Right ventricle myocardium inferior (tissue), 1 donor: ENCODE measurements at places on chromosomes 1 and 21.

DNA sequence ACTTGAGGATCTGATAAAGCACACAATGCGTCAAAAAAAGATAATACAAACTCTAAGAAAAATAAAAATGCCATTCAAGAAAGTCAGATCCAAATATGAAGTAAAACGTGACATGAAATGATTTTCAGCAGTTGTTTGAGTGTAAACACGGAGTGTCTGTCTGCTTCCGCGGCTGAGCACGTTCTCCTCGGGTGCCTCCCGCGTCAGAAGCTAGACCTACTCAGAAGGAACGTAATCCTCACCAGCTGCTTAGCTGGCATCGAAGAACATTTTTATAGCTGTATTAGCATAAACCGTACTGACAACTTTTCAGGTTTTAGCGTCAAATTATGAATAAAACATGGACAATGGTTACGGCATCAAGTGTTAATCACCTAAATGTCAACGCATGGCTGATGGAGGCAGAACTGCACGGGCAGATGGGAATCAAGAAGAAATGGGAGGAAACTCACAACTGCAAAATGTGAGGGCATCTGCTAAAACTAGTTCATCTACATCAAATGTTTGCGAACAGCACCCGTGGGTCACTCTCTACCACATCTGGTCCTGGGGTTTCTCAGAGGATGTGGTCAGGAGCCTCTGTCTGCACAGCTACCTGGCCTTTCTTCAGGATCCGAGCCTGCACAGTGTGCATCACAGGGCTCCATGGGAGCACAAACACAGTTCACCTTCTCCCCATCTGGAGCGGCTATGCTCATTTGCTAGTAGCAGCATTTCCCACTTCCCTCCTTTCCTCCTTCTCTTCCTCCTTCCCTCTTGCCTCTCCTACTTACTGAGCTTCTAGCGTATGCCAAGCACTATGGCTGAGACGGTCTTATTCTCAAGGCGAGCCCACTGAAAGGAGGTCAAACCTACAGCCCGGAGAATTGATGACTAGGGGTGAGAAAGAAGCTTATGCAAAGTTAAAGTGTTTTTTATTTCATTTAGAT, 40.0 kb downstream of the RCAN1 start:
- no peak for DNase-seq

GRCh38 chr1:204307334-204307883, 52.3 kb downstream of the PLEKHA6 start:
- no peak for DNase-seq

GRCh38 chr1:54989473-54989872, 9.0 kb downstream of the TMEM61 start:
- no peak for DNase-seq

GRCh38 chr1:66676613-66677298, 75.5 kb upstream of the DYNLT5 start:
- DNase-seq, result no peak

DNA sequence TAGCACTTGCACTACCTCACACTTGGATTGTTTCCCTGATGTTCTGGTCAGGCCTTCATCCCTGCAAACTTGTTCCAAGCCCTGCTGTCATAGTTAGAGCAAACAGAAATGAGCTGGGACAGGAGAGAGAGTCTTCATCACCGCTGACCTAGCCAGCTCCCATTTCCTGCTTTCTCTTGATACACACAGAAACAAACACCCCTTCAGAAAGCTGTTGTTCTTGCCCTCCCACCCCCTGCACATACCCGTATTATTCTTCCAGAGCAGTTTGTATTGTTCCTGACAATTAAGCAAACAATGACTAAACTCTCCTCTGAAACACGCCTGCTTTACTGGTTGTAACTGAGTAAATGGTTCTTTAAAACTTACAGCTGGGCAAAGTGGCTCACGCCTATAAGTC, 2.9 kb upstream of the SYT2 start:
- no peak for DNase-seq

- DNase-seq, result no peak
Observed at GRCh38 chr21:32256251-32256650, 22.6 kb downstream of the MIS18A start.

GRCh38 chr1:212479188-212479587, 46.5 kb downstream of the NENF start:
- no peak for DNase-seq

DNA sequence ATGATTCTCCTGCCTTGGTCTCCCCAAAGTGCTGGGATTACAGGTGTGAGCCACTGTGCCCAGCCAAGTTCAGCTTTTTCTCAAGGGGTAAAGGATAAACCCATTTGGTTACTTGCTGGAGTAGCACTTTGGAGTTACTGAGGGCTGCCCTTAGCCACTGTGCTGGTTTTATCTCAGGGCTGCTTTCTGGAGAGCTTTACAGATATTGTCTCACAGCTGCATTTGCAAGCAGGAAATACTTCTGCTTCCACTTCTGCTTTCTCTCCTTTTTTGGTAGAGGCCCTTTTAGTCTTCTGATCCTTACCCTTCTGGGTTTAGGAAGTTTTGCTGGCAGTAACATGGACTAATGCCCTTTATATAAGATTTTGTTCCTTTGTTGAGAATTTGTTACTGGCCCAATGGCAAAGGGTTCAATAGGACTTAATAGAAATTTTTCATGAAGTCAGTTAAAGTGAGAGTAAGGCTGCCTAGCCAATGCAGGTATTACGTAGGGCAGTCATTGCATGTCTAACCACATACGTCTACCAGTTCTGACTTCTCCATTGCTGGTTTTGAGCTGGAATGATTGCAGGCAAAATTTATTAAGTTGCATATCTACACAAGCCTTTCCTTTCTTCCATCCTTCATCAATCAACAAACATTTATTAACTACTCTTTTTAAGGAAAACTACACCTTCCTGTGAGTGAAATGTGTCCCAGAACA, 24.4 kb downstream of the CAP1 start:
- no peak for DNase-seq

- no peak for DNase-seq
Observed at GRCh38 chr1:117942293-117942692, 12.8 kb downstream of the WDR3 start.

- DNase-seq, result peak; percentile 77
Observed at GRCh38 chr1:7670334-7671145, 100.6 kb upstream of the VAMP3 start.

DNA sequence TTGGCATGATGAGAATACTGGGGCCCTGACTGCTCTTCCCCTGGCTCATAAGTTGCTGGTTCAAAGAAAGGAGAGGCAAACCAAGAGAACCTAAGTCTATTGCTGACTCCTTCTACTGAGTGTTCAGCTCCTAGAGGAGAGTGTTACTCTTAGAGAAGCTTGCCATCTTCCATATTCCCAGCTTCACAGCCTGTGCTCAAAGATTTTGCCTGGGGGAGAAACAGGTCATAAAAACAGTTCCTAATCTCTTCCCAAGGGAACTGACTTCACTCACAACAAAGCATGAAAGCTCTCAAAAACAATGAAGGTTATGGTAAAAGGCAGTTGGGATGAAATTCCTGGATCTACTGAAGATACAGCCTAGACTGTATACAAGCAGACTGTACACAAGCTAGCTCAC, 37.1 kb downstream of the LRRC40 start:
- no peak for DNase-seq

DNA sequence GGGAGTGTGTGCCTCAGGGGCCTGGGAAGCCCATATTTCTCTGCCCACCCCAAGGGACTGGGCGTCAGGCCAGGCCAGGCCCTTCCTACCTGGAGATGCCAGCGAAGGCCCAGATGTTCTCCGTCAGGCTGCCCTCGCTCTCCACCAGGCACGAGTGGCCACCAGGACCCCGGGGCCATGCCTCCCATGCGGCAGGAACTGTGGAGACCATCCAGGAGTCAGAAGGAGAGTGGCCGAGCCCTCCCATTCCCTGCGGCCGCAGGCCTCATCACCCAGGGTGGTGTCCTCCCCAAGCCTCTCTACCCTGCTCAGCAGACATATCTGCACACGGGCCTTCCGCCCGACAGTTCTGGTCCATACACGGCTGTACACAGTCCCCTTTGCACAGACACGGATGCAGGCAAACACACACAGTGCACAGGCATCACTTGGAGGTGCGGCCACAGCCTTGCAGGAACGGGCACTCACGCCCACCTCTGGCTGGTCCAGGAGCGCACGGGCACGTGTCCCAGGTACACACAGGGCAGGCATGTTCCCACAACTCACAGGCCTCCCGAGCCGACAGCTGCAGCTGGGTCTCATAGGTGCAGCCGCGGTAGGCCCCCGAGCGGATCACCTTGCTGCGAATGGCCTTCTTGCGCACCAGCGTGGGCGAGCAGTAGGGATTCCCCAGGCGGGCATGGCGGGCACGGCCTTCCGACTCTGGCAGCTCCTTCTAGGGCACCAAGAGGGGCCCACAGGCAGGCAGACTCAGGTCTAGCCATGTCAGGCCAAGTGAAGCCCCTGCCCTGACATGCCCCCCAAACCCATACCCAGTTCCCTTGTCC, 5.9 kb upstream of the KIF17 start:
- DNase-seq, result no peak

- DNase-seq, result no peak
Observed at GRCh38 chr1:22562584-22563583, at the start of gene EPHA8. Gene EPHA8, plus strand, starts transcription at chr1:22563489. Its CDS starts 147 bp downstream, at chr1:22563636.

DNA sequence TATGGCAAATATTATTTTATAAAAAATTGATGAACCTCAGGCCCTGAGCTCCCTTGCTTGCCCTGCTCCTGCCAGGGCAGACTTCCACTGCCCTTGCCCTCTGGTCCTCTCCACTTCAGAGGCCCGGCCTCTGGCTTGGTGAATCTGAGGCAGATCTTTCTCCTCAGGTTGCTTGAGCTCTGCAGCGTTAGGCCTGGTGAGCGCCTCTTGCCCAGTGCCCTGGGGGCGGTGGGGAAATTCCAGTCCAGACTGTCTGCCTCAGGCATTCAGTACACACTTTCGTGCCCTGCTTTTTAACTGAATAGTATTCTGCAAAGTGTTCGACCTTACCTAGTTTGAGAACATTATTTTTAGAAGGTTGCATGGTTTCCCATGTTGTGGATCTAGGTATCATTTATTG, 98.2 kb downstream of the PCBP3 start:
- DNase-seq, result no peak

- no peak for DNase-seq
Observed at GRCh38 chr1:19484798-19485361, 459 bp downstream of the CAPZB start.

DNA sequence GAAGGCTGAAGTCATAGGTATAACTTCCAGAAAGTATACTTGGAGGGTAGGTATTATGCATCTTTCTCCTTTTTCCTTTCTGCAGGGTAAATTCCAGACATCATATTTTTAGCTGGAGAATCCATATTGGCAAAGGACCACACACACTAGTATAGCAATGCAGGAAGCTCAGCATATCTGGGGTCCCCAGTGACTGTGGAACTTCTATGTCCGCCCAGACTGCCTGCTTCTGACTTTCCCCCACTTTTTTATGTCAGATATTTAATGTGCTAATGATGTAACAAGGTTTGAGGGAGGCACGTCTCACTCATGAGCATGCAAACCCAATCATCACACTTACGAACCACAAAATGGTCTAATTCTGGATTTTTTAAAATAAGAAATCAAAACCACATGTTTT, 90.4 kb downstream of the BACH1 start:
- DNase-seq, result no peak

GRCh38 chr1:228198977-228199590, 8.8 kb upstream of the OBSCN start:
- DNase-seq, result no peak

DNA sequence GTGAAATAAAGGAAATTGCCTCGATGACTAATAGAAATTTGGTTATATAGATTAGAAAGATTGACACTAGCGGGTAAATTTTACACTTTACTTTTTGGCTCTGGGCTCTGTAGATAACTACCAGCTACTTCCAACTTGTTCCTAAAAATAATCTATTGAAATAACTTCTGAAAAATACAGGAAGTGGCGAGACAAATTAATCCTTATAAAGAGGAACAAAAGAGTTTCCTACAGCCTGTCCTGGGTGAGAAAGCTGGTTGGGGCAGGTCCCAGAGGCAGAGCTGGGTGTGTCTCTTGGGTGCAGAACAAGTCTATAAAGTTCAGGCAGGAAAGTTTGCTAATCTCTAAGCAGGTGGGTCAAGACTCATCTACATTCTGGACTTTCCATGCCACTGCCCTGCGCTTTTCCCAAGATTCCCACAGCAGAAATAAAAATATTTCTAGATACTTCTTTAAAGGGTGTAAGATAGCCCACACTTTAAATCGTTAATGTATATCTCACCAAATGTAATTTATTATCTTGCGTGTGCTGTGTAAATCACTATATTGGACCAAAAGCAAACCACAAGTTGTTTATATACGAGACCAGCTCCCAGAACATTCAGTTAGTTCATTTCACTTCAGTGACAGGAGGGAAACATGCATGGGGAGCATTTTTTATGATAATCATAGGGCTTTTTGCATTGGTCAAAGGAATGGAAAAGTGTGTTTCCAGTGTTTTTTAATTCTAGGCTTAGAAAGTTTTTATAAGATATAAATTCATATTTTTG, 70.1 kb upstream of the NRIP1 start:
- no peak for DNase-seq

- DNase-seq, result no peak
Observed at GRCh38 chr1:162030759-162031280, 7.2 kb upstream of the OLFML2B start.

DNA sequence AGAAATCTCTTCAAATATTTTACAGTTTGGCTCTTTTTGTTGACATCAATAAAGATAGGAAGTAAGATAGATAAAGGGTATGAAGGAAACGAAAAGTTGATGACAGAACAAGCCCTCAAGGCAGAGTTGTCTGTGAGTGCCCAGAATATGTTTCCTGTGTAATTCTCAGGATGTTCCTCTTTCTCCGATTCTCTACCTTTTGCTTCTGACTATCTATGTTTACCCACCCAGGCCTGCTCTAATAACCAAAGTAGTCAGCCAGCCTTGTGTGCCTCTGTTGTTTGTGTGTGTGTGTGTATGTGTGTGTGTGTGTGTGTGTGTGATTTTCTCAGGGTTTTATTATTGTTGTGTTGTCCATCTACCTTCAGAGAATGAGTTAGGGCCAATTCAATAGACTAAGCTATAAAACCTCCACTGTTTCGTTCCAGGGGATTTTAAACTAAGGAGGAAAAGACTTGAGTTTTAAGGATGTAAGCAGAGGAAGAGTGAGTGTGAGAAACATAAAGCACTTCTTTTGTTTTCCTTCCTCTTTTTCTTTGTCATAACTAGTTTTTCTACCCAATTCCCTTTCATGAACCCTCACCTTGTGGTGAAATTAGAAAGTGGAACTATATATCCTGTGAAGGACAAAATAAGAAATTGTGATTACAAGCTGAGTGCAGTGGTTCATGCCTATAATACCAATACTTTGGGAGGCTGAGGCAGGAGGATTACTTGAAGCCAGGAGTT, 627.4 kb upstream of the NR5A2 start:
- no peak for DNase-seq

- no peak for DNase-seq
Observed at GRCh38 chr1:234968451-234968850, 160.2 kb downstream of the TOMM20 start.

GRCh38 chr1:245258271-245258920, 103.6 kb downstream of the KIF26B start:
- no peak for DNase-seq
